Stimulated activated CD4-positive, alpha-beta T cell treated with anti-CD3 and anti-CD28 coated beads, Interleukin-4, amount 100 ng/mL, for 24 hours (primary cell): ENCODE measurements at places on chromosomes 13 and 19.

- no peak for DNase-seq
Measured at GRCh38 chr13:114029866-114030625, 56.2 kb upstream of the C13orf46 start.

DNA sequence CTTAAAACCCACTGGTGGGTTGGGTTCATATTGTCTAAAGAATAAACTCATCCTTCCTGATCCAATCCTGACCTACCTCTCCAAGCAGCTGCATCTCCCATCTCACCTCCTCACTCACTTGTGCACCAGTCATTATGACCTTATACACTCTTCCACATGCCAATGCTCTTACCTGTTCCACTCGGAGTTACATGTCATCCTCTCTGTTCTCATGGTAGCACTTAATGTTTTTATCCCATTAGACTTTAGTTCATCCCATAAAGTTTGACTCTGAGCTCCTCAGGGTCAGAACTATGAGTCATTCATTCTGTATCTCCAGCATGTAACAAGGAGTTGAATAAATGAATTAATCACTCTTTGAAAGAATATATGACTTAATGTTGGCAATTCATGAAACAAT, 330.2 kb downstream of the KLF12 start:
- DNase-seq, result no peak

GRCh38 chr13:102769679-102770078, 3.9 kb downstream of the TEX30 start:
- no peak for DNase-seq

GRCh38 chr13:20566468-20566897, 474 bp upstream of the IFT88 start:
- no peak for DNase-seq

- DNase-seq, result no peak
Measured at GRCh38 chr19:47373246-47374240, 24.4 kb downstream of the DHX34 start.

- no peak for DNase-seq
Measured at GRCh38 chr19:33403221-33403972, 29.9 kb downstream of the CEBPG start.
